ENCODE measurements at places on chromosomes 7 and 10.
A peak's percentile ranks its signal among the peaks of the same experiment; 100 is the strongest.

GRCh38 chr10:75072727-75073126 is 38.7 kb upstream of the SAMD8 start:
- no peak for DNase-seq

DNA sequence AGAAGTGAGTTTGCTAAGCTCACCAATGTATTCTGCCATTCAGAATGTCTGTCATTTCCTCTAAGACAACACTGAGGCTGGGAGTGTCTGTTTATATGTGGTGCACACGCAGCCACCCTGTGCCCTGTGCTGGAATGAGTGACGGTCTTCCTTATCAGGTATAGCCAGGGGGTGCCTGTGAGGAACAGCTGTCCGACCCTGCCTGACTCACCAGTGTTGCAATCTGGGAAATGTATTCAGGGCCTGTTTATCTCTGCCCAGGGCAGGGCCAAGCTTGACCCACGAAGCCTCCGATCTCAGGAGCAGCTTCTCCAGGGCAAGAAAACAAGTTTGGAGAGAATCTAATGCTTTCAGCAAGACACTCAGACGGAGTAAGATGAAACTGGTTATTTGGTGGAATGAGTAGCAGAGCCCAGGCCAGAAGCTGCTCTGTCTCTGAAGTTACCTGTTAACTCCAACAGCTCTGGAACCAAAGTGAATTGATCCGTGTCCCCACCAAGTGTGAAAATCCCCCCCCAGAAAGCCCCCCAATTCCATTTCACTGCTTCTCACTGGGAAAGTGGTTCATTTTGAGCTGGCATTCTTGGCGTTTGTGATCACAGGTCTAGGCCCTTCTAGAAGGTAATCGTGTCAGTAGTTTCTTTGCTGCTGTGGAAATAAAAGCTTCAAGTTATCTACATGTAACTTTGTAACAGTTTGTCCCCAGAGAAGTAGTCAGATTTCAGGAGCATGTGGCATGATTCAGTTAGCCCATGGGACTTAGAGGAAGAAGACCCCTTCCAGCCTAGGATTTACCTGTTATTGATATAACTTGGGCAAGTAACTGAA is 6.1 kb upstream of the UBE2H start:
- peak; percentile 80 for DNase-seq

DNA sequence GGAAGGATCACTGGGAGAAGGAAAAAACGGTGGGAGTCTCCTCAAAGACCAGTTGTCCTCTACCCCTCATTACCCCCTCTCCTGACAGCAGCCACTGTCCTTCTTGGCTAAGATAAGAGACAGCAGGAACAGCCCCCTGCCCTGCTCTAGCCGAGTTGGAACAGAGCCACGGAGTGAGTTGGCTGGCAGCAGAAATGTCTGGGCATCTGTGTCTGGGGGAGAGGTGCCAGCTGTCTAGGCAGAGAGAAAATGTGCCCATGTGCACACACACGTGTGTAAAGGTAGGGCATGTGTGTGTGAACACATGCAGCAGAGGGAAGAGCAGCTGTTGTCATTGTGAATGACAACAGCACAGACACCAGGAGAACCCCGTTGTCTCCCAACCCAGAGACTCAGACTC is 9.4 kb upstream of the HILPDA start:
- DNase-seq = no peak

GRCh38 chr10:30581779-30582380 is 47.7 kb downstream of the LYZL2 start:
- peak; percentile 76 for DNase-seq

DNA sequence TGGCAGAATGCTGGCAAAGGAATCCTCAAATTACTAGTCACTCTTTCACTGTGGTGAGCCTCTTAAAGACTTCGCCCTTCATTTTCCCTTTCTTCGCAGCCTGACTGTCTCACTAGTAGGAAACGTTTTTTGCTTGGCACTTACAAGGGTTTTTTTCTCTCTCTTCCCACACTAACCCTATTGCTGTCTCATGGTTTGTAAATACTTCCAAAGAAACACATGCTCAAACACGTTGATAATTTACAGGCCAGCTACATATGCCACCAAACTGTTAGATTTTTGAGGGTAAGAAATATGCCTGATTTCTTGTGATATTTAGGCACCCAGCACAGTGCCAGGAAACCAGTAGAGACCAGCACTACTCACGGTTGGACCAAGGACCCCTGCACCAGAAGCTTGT is 248.3 kb upstream of the YAE1 start:
- no peak for DNase-seq

DNA sequence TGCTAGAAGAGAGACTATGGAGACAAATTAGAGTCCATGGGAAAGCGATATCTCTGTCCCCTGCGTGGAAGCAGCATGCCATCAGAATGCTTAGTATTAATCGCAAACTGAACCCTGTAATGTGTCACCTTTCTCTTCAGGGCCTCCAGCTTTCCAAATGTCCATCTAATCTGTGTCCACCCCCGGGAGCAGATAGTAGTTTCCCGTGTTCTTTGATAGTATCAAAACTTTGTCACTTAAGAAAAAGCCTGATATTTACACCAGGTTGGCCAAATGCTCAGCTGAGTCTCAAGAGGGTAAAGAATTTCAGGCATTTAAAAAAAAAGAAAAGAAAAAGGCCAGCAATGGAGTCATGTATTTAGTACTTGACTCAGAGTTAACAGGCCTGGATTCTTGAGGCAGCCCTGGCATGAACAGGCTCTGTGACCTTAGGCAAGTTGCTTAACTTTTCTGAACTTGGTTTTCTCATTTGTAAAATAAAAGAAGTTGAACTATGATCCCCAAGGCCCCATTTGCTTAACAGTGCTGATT is 10.4 kb upstream of the GSAP start:
- DNase-seq = no peak

GRCh38 chr10:131181456-131181855 is 130.1 kb downstream of the TCERG1L start:
- DNase-seq = no peak

Measured in KBM-7 (cell line).